DMS53 (cell line): ENCODE measurements at places on chromosomes 12 and 14.

GRCh38 chr14:24183014-24183481 lies 5.6 kb downstream of the IPO4 start:
- DNase-seq, result no peak

DNA sequence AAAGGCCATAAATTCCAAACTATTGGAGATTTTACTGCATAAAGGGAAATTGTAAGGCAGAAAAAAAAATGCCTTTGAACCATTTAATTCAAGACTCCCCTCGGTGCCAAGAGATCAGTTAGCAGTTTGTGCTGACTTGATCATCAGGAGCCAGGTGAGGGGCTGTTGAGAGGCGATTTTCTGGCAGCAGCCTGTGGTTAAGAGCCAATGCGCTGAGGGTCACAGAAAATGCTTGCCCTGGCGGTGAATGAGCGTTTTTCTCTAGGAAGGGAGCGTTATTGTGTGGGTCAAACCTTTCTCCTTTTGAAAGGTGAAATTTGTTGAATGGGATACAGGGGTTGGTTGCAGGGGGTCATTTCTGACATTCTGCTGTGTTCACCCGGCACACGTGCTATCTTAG lies 4.7 kb downstream of the SRRM4 start:
- no peak for DNase-seq

DNA sequence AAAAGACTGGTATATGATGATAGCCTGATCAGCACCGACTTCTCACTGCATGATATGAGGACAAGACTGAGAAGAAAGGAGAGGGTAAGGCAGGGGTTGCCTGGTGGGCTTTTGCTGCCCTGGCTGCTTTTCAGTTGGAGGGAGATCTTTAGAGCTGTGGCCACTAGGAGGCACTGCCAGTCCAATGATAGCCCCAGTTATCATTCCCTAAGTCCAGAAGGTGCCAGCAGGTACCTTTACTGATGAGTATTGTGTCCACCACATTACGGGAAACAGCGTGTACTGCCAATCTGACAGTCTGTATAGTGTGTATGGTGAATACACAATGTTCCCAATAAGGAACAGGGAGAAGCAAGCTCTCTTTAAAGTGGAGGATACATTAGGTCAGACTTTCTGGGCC lies 55.8 kb upstream of the CCDC175 start:
- peak; percentile 63 for DNase-seq

GRCh38 chr14:101564819-101565698 lies 3.8 kb downstream of the DIO3 start:
- no peak for DNase-seq

- peak; percentile 56 for DNase-seq
Observed at GRCh38 chr12:118463677-118464076, 87.3 kb downstream of the SUDS3 start.

DNA sequence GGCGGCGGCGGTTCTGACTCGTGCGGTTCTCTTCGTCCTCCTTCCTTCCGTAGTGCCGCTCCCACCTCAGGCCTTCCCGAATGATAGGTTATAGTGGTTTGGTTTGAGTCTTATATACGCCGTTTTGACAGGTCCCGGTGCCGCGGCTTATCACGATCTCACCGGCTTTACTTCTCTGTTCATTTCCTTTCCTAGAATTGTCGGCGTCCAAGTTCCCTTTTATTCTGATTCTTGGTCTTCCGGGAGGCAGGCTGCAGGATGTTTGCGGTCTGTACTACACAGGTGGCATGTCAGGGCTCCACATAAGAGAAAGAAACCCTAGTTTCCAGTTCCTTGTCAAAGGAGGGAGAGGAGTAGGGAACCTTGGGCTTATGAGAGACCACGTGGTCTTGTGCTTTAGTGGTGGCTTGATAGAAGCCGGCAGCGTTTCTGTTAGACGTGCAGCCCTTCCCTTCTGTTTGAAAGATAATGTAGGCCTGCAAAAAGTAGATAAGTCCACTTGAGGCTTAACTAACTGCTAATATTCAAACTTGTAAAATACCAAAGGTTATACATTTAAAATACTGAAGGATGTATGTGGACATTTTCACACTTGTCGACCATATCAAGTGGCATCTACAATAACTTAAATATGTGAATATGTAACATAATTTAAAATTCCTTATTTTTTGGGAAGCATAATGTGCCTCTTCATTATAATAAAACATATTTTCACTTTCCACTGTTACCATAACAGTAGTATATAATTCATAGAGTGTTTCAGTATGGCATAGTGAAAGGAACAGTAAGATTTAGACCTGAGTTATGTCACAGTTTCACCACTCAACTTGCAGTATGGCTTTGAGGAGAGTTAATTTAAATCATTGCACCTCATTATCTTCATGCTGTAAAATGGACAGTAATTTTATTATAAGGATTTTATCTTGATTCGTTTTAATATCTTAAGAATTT lies 804 bp downstream of the USP15 start:
- peak; percentile 78 for DNase-seq

DNA sequence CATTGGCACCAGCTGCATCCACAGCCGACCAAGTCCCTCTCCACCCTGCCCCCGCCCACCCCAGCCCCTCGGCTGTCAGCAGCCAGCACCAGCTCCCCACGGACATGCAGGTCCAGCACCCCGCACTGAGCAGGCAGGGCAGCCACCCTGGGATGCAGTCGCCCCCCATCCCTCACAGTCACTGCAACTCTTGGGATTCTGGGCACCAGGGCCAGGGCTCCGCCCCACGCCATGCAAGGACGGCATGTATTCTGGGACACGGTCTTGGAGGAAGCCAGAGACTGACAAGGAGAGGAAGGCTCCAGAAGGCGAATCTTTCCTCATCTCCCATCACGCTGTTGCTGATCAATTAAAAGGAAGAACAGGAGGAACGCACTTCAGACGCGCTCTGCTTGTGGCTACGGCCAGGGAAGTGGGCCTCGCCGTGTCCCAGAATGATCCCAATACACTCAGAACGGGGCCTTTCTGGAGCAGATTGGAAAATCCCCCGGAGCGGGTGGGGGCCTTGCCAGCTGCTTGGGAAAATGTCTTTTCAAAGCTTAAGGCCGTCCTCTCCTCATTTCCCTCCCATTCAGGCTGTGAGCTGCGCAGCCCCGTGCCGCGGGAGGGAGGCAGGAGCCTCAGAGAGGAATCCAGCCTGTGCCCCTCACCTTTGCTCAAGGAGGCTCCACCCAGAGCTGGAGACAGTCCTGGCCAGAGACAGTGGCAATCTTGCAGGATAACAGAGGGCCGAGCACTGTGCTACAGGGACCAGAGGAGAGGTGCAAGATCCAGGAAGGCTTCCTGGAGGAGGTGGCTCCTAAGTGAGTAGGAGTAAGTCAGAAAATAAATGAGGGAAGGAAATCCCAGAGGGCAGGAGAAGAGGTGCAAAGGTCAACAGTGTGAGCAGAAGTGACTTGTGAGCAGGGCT lies 54.1 kb upstream of the DIO3 start:
- DNase-seq, result no peak

DNA sequence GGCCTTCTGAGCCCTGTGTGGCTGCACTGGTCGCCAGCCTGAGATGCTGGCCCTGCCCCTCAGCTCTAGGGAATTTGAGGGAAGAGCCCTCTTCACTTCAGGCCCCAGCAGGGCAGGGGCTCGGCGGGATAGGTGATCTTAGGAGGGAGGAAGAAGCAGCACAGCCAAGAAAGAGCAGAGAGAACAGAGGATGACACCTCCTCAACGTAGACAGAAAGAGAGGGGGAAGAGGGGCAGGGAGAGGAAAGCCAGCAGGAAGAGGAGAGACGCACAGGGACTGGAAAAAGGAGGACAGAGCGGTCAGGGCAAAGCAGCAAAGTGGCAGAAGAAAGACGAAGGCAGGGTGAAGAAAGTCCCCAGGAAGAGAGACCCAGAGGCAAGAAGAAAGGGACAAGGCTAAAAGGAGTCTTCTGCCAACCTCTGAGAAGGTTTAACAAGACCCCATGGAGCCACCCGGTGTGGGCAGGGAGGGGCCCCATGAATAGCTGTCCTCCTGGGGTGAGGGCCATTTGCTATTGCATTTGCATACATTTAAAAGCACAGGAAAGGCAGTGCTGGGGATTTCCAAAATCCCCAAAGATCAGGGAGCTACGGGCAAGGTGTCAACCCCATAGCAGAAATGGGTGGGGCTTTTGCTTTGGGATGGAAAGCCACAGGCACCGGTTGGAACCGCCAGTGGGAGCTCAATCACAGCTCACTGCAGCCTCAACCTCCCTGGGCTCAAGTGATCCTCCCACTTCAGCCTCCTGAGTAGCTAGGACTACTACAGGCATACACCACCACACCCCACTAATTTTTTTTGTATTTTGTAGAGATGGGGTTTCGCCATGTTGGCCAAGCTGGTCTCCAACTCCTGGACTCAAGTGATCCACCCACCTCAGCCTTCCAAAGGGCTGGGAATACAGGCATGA lies 22.7 kb downstream of the CMKLR1 start:
- no peak for DNase-seq

- peak; percentile 92 for DNase-seq
Observed at GRCh38 chr12:43676183-43676813, 82.3 kb downstream of the PUS7L start.

DNA sequence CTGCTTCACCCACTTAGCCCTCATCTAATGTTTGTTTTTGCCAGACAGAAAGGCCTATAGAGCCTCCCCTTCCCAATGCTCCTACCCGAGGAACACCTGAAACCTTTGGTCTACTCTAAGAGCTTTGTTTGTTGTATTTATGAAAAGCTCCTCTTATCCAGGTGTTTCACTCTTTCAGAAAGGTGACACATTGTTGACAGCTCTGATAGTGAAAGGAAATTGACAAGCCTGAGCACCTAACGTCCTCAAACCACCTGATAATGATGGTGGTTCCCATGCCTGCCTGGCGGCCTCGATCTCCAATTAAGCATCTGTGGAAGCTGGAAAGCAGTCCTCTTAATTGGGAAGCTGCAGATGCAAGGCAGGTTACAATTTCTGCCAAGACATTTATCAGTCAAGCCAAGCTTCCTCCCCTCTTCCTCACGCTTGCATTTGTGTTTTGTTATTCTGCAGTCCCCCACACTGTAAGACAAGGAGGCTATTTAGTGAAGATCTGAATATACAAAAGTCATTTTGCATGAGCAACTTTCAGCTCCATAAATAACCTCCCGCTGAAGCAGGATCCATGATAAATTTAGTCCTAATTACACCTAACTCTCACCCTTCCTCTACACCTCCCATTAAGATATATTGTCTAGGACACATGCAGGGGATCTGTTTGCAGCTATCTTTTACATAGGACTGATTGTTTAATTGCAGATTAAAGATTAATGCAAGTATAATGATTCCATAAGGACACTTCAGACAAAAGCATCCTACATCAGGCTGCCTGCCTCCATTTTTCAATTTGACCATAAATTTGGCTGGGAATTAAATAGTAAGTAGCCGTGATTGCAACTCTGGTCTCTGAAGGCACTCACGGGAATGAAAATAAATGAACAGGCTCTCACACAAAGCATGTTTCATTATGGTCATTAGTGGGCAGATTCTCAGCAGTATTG lies 288.6 kb downstream of the PDZRN4 start:
- peak; percentile 97 for DNase-seq

DNA sequence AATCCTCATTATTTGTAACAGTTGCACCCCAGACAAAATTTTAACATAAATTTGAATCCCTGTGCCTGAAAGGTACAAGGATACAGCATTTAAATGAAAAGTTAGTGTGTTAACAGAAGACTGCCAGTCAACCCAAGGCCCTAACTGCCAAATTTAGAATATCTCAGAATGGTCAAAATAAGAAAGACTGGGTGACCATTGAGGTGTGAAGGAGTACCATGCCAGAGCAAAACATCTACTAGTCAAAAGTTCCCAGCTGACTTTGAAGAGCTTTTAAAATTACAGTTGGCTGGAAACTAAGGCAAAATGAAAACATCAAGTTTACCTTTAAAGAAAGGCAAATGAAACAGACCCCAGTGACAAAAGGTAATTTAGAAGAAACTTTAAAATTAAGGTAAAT lies 18.4 kb downstream of the SAV1 start:
- no peak for DNase-seq

DNA sequence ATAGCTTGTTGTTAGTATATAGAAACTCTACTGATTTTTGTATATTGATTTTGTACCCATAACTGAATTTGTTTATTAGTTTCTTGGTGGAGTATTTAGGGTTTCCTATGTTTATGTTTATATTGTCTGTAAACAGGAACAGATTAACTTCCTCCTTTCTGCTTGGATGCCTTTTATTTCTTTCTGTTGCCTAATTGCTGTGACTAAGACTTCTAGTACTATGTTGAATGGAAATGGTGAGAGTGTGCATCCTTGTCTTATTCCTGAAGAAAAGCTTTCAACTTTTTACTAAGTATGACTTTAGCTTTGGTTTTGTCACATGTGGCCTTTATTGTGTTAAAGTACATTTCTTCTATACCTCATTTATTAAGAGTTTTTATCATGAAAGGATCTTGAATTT lies 20.9 kb downstream of the FBXW8 start:
- no peak for DNase-seq

DNA sequence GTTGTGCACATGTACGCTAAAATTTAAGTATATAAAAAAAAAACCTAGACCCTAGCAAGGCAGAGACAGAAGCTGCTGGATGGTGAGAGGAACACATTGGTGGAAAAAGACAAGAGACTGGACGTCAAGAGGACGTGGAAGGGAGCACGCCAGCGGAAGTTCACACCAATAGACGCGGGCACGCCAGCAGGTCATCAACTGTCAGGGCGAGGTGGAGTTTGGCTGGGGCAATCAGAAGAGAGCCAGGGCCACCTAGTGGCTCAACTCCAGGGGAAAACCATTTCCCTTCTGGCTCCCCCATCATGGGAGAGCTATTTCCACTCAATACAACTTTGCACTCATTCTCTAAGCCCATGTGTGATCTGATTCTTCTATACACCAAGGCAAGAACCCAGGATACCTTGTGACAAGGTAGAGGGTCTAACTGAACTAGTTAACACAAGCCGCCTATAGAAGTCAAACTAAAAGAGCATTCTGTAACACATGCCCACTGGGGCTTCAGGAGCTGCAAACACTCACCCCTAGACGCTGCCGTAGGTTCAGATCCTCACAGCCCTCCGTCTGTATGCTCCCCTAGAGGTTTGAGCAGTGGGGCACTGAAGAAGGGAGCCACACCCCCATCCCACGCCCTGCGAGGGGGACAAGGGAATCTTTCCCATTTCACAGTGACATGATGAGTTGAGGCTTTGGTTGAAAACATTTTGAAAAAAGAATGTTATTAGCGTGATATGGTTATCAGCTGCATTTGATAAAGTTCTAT lies 702.7 kb downstream of the TMTC2 start:
- DNase-seq, result peak; percentile 54

DNA sequence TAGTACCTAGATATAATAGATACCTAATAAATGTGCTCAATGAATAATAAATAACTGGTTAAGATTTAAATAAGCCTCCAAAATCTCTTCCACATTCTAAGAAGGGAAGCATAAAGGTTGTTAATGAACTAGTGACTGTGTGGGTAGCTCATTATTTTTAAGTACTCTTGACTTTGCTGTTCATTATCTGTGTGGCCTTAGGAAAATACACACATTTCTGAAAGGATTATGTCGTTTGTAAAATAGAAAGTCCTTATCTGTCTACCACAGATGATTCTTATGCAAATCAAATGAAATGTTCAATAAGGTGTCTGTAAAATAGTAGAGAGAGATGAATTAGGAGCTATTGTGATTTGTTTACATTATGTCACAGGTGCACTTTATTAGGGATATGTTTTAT lies 119.5 kb downstream of the LRRK2 start:
- DNase-seq, result no peak

GRCh38 chr12:124940393-124941169 lies 26.1 kb upstream of the UBC start:
- no peak for DNase-seq

- DNase-seq, result no peak
Observed at GRCh38 chr12:22056607-22057006, 10.6 kb downstream of the CMAS start.

GRCh38 chr12:110062241-110062640 lies 13.9 kb upstream of the C12orf76 start:
- no peak for DNase-seq
